CD8-positive, alpha-beta memory T cell (primary cell): ENCODE measurements at places on chromosomes 16 and 17. TPM values are rescaled to one million over a fixed set of nuclear protein-coding genes. Genes with fewer than 3 reads are reported as not detected.

The MYH1 gene
- total RNA-seq: not detected

The SERPINF2 gene
- total RNA-seq: 0.33 TPM

DNA sequence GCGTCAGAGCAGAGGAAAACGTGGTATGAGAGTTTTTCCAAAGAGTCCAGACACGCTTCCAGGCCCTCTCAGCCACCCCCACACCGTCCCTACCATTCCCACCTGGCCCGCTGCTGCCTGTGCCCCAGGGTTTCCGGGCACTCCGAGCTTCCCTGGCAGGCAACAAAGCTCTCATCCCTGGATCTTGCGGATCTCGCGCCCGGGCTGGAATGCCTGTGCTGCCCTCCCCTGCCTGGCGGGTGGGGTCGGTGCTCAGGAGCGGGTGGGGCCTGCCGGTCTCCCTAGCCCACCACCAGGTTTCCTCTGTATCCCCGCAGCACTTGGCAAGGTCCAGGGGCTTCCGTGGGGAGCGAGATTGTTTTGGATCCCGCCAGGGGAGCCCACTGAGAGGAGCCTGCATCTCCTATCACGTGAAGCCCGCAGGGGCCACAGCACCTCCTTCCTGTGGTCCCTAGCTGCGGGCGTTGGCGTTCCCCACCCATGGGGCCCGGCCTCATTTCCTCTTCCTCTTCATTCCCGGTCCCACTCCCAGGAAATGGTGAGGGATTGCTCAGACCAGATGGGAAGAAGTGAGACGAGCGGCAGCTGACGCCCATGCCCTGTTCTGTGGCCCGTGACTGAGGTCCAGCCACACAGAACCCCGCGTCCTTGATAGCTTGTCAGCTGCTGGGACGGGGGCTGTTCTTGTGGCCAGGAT, 11.0 kb downstream of the TBC1D24 start:
- DNase-seq: no peak

GRCh38 chr17:40718930-40719329, 15.4 kb upstream of the KRT24 start:
- DNase-seq: no peak

GRCh38 chr16:87963400-87963799, 12.2 kb downstream of the BANP start:
- DNase-seq: peak; percentile 37

DNA sequence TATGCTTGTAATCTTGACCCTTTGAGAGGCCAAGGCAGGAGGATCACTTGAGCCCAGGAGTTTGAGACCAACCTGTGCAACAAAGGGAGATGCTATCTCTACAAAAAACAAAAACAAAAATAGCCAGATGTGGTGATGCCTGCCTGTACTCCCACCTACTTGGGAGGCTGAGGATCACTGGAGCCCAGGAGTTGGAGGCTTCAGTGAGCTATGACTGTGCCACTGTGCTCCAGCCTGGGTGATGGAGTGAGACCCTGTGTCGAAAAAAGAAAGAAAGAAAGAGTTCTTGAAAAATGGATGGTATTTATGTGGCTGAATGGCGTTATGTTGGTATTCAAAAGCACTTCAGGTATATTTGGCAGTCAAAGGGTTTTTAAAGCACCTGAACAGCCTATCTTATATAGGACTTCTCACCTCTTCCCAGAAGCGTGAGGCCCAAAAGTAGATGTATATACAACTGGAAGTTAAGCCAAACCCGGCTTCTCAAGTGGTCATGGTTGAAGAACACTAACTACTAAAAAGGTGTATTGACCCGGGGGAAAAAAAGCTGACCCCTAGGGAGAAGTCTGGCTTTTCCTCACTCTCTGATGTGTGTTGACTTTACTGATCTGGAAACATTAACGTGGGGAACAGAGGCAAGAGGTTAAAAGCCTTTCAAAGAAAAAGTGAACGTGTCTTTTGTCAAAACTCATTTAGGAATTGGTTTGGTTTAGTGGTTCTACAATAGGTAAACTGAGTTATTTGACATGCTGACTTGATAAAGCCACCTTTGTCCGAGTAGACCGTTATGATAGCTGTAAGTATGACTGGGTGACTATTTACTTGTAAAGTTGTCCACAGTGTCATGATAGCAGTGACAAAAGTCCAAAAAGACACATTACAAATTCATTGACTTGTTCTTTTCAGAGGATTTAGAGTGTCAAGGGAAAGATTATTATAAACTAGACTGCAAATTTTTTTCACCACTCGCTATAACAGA, 183.4 kb downstream of the IRX3 start:
- no peak for DNase-seq

- no peak for DNase-seq
Measured at GRCh38 chr17:82399041-82399441, 19.1 kb upstream of the HEXD start.

DNA sequence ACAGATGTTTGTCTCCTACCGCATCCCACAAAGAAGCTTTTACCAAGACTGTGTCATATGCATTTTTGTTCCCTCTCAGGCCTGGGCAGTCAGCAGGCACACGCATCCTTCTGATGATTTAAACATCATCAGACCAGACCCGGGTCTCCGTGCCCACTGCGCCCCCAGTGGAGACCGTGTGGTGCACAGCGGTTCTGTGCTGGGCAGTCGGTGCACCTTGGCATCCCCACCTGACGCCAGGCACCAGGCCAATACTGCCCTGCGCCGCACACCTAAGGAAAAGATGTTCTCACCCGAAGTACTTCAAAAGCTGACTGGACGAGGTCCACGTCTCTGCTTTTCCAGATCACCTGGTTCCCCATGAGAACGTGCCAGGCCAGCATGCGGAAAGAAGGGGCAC, 10.6 kb upstream of the PLD6 start:
- DNase-seq: no peak

DNA sequence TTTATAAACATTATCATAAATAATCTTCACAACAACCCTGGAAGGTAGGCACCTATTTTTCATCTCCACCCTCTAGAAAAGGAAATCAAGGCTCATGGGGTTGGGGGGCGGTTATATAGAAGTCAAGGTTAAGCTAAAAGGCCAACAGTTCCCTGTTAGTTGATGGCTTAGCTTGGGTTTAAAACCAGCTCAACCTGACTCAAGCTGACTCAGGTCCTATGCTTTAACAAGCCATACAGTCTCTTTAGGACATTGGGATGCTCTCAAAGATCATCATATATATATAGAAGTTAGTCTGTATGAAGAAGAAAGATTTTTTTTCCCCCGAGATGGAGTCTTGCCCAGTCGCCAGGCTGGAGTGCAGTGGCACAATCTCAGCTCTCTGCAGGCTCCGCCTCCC, 44.8 kb upstream of the MED13 start:
- DNase-seq: no peak
